ENCODE measurements at places on chromosomes 12 and 14. TPM values are rescaled to one million over a fixed set of nuclear protein-coding genes. Genes with fewer than 3 reads are reported as not detected.

Gene TTC5
- total RNA-seq = 28.0 TPM

Gene INSM2
- total RNA-seq = 0.22 TPM

Gene HVCN1
- total RNA-seq = 11.5 TPM

Gene EPYC
- not detected for total RNA-seq

Gene DPY19L2
- total RNA-seq = not detected

Gene CLEC14A
- not detected for total RNA-seq

Gene SPATA7
- 12.6 TPM for total RNA-seq

DNA sequence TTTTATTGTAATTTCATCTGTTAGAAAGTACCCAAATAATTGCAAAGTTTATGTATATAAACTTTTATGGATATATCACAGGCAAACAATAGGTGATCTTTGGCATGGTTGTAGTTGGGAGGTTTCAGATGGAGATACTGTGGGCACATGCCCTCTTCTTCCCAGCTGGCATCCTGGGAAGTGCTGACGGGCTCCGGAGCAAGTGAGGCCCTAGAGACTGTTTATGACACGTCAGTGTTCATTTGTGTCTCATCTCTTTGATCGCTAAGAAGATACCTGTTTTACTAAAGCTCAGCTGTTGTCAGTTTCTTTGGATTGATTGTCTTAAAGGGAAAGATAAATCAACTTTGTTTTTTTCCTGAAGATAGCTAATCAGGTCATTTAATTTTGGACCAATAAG is 287.6 kb downstream of the FBXL14 start:
- no peaks in the 10 kb centered on the region for H3K36me3 ChIP-seq
- H3K4me3 ChIP-seq = no peak overlapping the region
- H3K4me1 ChIP-seq = peaks cover 7% of the 10 kb centered on the region
- no peak for DNase-seq
- no peaks in the 10 kb centered on the region for H3K27me3 ChIP-seq

DNA sequence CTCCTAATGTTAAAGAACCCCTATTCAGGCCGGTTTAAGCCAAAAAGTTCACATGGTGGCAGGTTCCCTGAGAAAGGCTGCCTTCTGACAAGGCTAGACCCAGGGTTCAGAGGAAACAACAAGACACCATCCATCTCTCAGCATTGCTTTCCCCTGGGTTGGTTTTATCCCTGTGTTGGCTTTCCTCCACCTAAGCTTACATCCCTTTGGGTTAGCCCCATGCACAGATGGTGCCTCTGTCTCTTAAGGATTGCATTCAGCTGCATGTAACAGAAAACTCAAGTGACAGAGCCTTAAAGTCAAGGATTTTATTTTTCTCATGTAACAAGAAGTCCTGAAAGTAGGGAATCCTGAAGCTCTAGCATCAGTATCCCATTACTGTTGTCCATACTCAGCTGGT is 42.8 kb upstream of the RIN3 start:
- H3K27ac ChIP-seq = no peak overlapping the region
- no peak overlapping the region for H3K4me3 ChIP-seq
- no peaks in the 10 kb centered on the region for H3K36me3 ChIP-seq
- no peak for DNase-seq
- H3K4me1 ChIP-seq = no peaks in the 10 kb centered on the region

DNA sequence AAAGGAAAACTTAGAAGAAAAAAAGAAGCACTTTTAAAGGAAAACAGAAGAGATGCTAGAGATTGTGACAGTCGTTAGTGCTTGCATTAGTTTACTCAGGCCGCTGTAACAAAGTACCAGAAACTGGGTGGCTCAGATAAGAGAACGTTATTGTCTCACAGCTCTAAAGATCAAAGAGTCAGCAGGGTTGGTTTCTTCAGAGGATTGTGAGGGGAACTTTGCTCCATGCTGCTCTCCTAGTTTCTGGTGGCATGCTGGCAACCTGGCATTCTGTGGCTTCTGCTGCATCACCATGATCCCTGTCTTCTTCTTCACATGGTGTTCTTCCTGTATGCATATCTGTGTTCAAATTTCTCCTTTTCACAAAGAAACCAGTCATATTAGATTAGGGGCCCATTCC is 119.4 kb upstream of the PLEKHA5 start:
- H3K27ac ChIP-seq = no peak overlapping the region
- H3K4me3 ChIP-seq = no peak overlapping the region
- H3K27me3 ChIP-seq = no peaks in the 10 kb centered on the region
- DNase-seq = no peak
- H3K36me3 ChIP-seq = no peaks in the 10 kb centered on the region

GRCh38 chr12:105507311-105508038 is 177.0 kb downstream of the C12orf75 start:
- DNase-seq = no peak
- H3K27me3 ChIP-seq = no peaks in the 10 kb centered on the region
- H3K27ac ChIP-seq = no peak overlapping the region
- no peak overlapping the region for H3K4me3 ChIP-seq
- no peaks in the 10 kb centered on the region for H3K36me3 ChIP-seq

DNA sequence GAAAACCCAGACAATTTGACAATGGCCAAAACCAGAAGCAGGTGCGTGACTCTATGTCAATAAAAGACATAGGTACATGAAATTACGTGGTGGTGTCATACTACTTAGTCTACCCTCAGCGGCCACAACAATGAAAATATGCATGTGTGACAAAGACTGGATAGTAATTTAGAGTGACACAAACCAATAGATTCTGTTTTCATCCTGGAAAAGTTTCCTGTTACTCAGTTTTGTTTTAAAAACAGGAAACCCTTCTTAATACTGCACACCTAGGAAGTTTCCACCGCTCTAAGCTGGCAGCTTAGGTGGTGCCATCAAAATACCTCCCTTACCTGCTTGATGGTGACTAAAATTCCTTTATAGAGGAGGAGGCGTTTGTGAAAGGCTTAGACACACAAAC is 15.1 kb downstream of the POU6F1 start:
- no peaks in the 10 kb centered on the region for H3K27me3 ChIP-seq
- no peaks in the 10 kb centered on the region for H3K36me3 ChIP-seq
- H3K4me1 ChIP-seq = no peaks in the 10 kb centered on the region
- no peak overlapping the region for H3K27ac ChIP-seq
- no peak for DNase-seq
- H3K4me3 ChIP-seq = no peak overlapping the region

- no peak overlapping the region for H3K27ac ChIP-seq
- no peak overlapping the region for H3K4me3 ChIP-seq
- no peaks in the 10 kb centered on the region for H3K4me1 ChIP-seq
- no peak for DNase-seq
- no peaks in the 10 kb centered on the region for H3K36me3 ChIP-seq
- H3K27me3 ChIP-seq = no peaks in the 10 kb centered on the region
Observed at GRCh38 chr14:38623661-38624060, 367.8 kb upstream of the CLEC14A start.

- no peak overlapping the region for H3K27ac ChIP-seq
- H3K36me3 ChIP-seq = no peaks in the 10 kb centered on the region
- H3K4me1 ChIP-seq = no peaks in the 10 kb centered on the region
- DNase-seq = no peak
Observed at GRCh38 chr12:119283310-119283709, 51.2 kb upstream of the CCDC60 start.

- no peak within 1 kb of the TSS for H3K27ac ChIP-seq
- H3K4me3 ChIP-seq = no peak within 1 kb of the TSS
- no peak for DNase-seq
- H3K27me3 ChIP-seq = no peaks in the 10 kb centered on the region
- H3K36me3 ChIP-seq = no peaks in the 10 kb centered on the region
Observed at GRCh38 chr12:2959192-2959504, at the start of gene TEAD4. TEAD4 (plus strand) TSS chr12:2959397.

GRCh38 chr12:121893961-121894460 is 5.4 kb downstream of the PSMD9 start:
- no peaks in the 10 kb centered on the region for H3K27me3 ChIP-seq
- H3K36me3 ChIP-seq = peaks cover 24% of the 10 kb centered on the region
- peak; percentile 55 for DNase-seq
- H3K4me3 ChIP-seq = no peak overlapping the region
- H3K4me1 ChIP-seq = peaks cover 39% of the 10 kb centered on the region

GRCh38 chr14:74511966-74512830 is 18.6 kb downstream of the ISCA2 start:
- DNase-seq = no peak
- H3K27me3 ChIP-seq = no peaks in the 10 kb centered on the region
- H3K4me3 ChIP-seq = no peak overlapping the region
- no peak overlapping the region for H3K27ac ChIP-seq
- peaks cover 8% of the 10 kb centered on the region for H3K4me1 ChIP-seq

DNA sequence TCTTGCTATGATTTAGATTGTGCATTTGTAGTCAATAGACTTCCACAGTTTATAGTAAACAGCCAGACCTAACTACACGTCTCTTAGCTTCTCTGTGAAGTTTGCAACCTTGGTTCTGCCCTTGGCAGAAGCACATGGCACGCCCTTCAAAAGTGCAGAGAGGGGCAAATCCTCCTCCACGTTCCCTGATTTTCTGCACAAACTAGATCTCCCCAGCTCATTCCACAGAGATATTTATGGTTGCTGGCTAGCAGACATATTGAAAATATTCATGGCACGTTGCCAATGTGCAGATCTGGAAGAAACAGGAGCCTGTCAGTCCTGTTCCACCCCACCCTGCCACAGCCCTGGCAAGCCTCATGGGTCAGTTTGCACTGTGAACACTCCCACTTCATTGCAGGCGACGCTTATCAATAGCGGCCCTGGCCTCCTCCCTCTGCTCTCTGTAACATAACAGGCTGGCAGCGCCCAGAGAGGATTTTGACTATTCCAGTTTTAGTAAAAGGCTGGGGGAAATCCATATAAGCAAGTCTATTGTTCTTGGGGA is 6.5 kb upstream of the LGALS3 start:
- no peak overlapping the region for H3K27ac ChIP-seq
- peaks cover 14% of the 10 kb centered on the region for H3K4me1 ChIP-seq
- no peaks in the 10 kb centered on the region for H3K27me3 ChIP-seq
- no peak for DNase-seq
- no peaks in the 10 kb centered on the region for H3K36me3 ChIP-seq
- H3K4me3 ChIP-seq = no peak overlapping the region

GRCh38 chr12:44972746-44973421 is 78.0 kb downstream of the DBX2 start:
- H3K27ac ChIP-seq = no peak overlapping the region
- peak; percentile 75 for DNase-seq
- H3K4me3 ChIP-seq = no peak overlapping the region
- H3K36me3 ChIP-seq = no peaks in the 10 kb centered on the region
- no peaks in the 10 kb centered on the region for H3K4me1 ChIP-seq
- no peaks in the 10 kb centered on the region for H3K27me3 ChIP-seq

DNA sequence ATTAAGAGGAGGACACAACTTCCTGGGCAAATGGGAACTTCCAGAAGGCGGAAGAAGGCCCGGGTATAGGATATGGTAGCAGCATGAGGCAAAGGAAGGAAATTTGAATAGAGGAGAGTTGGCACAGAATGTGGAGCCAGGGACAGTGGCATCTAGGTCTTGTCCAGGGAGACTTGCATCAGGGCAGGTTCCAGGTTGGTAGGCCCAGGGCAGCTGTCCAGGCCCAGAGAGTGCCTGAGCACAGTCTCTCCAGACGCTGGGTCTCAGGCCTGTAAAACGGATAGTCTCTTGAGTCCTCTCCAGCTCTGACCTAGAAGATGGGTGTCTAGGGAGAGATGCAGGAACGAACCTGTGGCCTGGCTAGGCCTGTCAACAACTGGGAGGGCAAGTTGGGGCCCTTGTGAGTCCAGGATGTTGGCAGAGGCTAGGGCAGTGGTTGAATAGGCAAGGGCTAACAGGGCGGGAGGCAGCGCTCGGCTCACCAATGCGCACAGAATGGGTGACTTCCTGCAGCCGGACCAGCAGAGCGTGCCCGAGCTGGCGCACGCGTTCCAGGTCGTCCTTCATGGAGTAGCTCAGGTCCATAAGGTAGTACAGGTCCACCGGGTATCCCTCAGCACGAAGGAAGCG is 9.9 kb downstream of the ITGB7 start:
- H3K27ac ChIP-seq = no peak overlapping the region
- peaks cover 33% of the 10 kb centered on the region for H3K4me1 ChIP-seq
- H3K4me3 ChIP-seq = no peak overlapping the region
- H3K27me3 ChIP-seq = no peaks in the 10 kb centered on the region

- no peaks in the 10 kb centered on the region for H3K36me3 ChIP-seq
- H3K4me3 ChIP-seq = no peak overlapping the region
- H3K4me1 ChIP-seq = peaks cover 9% of the 10 kb centered on the region
- H3K27me3 ChIP-seq = no peaks in the 10 kb centered on the region
- DNase-seq = no peak
Observed at GRCh38 chr12:81811061-81811777, 52.1 kb upstream of the PPFIA2 start.

- no peak overlapping the region for H3K27ac ChIP-seq
- no peaks in the 10 kb centered on the region for H3K27me3 ChIP-seq
- DNase-seq = no peak
- H3K4me3 ChIP-seq = no peak overlapping the region
- peaks cover 10% of the 10 kb centered on the region for H3K36me3 ChIP-seq
Observed at GRCh38 chr12:25113651-25114050, 81.3 kb downstream of the DNAI7 start.

GRCh38 chr12:68030248-68030647 is 41.0 kb downstream of the IFNG-AS1 start:
- no peak overlapping the region for H3K4me3 ChIP-seq
- H3K4me1 ChIP-seq = no peaks in the 10 kb centered on the region
- no peak for DNase-seq
- no peak overlapping the region for H3K27ac ChIP-seq
- no peaks in the 10 kb centered on the region for H3K27me3 ChIP-seq

GRCh38 chr12:127861406-127861805 is 405.6 kb upstream of the TMEM132C start:
- no peaks in the 10 kb centered on the region for H3K4me1 ChIP-seq
- H3K27me3 ChIP-seq = no peaks in the 10 kb centered on the region

DNA sequence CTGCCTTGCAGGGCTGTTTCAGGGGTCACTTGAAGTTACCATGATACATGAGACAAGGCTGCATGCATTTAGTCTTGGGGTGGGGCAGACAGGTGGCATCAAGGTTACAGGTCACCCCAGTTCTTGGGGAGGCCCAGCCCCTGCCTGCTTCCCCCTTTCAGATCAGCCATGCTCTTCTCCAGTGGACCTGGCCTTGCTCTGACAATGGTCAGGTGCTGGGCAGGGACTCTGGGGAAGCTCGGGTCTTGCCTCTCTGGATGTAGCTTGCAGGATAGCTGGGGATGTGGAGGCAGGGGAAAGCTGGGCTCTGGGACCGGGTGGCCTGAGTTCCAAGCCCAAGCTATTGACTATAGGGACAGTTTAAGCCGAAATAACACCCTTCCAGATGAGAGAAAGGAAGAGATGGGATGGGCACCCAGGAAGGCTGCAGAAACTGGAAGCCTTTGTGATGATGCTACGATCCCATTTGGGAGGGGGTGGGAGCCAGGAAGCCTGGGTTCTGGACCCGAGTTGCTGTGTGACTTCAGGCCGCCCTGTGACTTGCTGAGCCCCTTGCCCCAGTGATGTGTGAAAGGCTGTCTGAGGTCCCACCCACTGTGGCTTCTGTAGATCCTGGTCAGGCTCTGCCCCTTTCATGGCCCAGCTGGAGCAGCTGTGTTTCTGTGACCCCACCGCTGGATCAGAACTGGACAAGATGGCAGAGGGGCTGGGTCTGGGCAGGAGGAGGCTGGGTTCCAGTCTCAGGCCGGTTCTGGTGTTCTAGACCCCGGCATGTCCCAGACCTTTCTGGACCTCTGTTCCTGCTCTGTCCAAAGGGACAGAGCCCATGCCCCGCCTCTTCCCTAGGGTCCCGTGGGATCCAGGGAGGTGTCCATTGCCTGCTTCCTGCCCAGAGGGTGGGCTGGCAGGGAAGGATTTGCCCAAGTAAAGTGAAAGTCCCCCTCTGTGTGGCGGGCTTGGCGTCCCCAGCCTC is 2.1 kb downstream of the TNFAIP2 start:
- no peaks in the 10 kb centered on the region for H3K36me3 ChIP-seq
- no peaks in the 10 kb centered on the region for H3K27me3 ChIP-seq
- no peak overlapping the region for H3K4me3 ChIP-seq
- DNase-seq = no peak
- no peak overlapping the region for H3K27ac ChIP-seq
